ENCODE measurements at places on chromosomes 5 and 9.
A peak's percentile ranks its signal among the peaks of the same experiment; 100 is the strongest.

DNA sequence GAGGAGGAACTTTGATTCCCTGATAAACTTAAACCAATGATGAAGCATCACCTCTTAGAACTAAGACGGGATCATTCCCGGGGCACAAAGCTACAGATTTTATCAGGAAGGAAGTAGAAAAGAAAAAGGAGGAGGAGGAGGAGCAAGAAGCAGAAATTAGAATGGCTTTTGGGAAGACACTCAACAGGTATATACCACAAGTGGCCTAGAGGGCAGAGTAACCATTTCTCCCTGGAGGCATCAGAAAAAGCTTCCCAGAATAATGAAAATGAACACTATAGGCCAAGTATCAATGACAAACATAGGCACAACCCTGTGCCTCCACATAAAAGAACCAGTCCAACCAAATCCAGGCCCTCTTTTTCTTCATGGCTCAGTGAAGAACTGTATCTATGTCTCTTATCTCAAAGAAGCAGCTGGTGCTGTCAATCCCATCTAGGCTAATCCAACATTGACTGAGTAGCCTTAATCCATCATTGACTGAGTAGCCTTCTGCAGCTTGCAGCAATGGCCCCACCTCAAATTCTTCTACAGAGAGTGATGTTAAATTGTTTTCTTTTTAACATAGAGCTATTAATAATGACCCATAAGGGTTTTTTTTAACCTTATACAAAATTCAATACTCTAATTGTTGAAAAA, 178.8 kb upstream of the KIF2A start:
- DNase-seq, result no peak

DNA sequence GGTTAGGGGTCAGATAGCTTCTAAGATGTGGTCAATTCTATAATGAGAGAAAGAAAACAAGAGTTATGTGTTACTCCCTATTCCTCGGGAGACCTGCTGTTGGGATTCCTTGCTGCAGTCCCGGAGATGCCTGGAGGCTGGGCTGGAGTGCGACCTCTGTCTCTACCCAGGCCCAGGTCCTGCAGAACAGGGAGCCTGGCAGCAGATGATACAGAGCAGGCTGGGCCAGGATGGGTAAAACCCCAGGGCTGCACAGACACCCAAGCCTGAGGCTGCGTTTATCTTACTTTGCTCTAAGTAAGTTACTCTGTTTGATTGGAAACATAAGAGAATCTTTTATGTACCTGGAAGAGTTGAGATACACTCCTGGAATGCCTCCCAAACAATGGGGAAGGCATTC, 26.9 kb upstream of the FAM120AOS start:
- no peak for DNase-seq

- no peak for DNase-seq
These were observed 369.9 kb downstream of the EFNA5 start for GRCh38 chr5:107300721-107301327.

DNA sequence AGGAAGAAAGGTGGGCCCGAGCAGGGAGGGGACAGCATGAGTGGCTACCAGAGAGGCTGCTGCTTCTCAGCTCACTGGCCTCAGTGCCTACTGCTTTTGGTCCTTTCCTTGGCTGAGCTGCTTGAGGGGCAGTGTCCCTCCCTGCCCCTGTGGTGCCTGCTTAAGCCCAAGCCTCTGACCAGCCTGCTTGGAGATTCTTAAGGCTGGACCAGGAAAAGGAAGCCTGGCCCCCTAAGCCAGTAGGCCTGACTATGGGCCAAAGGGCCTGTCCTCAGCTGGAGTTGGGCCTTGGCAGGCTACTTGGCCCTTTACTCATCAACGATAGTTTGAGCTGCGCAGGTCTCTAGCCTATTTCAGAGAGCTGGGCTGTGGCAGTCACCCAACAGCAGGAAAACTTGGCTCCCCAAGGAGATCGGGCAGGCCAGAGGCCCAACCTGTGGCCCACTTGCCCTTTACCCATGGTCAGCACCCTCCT, 24.9 kb downstream of the TCF7 start:
- no peak for DNase-seq

GRCh38 chr5:75640395-75640794, 29.1 kb downstream of the ANKDD1B start:
- DNase-seq, result peak; percentile 84

DNA sequence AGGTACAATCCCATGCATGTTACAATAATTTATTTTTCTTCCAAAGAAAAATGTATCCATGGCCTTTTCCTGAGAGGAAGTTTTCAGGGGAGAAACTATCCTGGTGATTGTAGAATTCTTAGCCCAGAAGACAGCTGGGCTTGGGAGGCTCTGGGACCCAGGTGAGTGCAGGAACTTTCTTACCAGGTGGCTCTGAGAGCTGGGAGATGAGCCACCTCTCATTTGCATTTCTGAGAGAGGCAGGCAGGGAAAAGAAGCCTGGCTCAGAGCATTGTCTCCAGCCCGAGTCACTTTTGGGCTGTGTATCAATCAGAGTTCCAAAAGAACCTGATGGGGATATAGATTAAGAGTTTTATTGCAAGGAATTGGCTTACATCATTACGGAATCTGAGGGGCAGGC, 52.7 kb downstream of the ALG2 start:
- DNase-seq, result no peak

DNA sequence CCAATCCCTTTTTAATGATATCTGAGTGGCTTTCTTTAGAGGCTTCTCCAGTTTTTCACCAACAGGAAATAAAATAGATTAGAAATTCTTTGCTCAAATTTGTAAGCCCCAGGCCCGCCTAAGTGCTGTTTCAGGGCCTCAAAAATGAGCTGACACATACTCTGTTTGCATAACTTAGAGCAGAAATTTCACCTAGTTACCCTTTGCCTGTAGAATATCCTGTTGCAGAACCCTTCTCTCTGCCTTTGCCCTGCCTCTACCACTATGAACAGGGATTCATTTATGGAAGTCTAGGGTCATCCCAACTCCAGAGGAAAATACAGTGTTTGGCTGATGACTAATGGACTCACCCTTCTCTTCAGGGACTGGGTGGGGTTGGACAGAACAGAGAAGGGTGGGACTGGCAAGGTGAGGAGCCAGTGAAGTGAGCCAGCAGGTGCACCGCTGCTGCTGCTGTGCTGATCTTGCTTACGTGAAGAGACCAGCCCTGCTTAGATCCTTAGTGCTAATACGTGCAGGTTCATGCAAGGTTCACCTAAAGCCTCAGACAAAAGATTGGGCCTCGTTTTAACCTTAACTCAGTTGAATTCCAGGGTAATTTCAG, 22.8 kb downstream of the OSTF1 start:
- no peak for DNase-seq

DNA sequence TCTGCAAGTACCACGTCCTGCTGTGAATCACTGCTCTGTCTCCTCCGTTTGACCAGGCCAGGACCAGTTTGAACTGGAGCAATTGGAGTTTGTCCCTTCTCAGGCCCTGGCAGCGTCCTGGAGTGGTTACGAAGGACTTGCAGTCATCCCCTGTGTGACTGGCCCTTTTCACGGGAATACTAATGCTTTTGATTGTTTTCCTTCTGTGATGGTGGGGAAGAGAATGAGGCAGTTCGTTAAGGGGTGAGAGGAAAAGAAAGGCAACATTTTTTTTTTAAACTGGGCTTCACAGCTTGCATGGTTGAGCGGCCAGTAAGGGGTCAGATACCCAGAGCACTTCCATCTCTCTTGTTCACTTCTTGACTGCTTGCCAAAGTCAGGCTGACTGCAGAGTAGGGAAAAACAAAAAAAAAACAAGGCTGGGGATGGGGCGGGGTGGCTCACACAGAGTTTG, 153.5 kb upstream of the STK32A start:
- no peak for DNase-seq

DNA sequence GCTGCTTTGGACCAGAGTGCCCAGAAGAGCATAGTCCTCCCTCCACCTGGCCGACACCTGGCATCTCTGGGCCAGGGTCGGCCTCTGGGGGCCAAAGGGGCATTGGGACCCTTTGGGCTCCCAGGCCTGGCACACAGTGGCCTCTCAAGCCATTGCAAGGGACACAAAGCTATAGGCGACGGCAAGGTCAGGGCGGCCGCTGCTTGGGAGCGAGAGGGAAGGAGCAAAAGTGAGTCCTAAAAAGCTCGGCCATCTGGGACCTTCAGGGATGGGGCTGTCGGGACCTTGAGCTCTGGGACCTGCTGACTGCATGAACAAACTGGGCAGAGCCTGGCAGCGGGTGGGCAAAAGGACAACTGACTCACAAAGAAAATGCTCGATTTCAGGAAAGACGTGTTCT, 13.9 kb downstream of the DBH start:
- DNase-seq, result no peak

DNA sequence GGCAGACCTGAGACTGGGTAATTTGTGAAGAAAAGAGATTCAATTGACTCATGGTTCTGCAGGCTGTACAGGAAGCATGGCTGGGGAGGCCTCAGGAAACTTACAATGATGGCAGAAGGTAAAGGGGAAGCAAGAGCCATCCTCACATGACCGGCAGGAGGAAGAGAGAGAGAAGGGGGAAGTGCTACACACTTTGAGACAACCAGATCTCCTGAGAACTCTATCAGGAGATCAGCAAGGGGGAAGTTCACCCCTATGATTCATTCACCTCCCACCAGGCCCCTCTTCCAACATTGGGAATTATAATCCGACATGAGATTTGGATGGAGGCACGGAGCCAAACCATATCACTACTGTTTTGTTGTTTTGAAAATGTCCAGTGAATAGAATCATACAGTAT, 110.2 kb downstream of the DAPK1 start:
- no peak for DNase-seq

DNA sequence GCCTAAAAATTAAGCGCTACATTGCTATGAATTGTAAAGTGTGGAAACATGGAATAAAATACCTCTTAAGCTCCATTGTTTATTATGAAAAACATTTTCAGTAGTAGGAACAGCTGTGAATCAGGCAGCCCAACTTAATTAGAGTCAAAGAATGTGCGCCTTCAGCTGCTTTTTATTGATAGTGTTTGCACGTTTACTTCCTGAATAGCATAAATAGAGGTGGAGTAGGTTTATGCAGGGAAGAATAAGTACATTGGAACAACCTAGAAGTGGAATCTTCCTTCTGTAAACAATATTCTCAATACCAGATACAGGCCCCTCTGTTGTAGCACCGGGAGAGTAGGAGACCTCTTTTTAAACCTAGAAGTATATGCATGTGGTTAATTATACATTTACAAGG, 79.9 kb downstream of the IQGAP2 start:
- DNase-seq, result no peak

GRCh38 chr9:68851657-68852056, 146.6 kb downstream of the PIP5K1B start:
- DNase-seq, result no peak

GRCh38 chr5:75439276-75439675, 72.2 kb downstream of the CERT1 start:
- no peak for DNase-seq

DNA sequence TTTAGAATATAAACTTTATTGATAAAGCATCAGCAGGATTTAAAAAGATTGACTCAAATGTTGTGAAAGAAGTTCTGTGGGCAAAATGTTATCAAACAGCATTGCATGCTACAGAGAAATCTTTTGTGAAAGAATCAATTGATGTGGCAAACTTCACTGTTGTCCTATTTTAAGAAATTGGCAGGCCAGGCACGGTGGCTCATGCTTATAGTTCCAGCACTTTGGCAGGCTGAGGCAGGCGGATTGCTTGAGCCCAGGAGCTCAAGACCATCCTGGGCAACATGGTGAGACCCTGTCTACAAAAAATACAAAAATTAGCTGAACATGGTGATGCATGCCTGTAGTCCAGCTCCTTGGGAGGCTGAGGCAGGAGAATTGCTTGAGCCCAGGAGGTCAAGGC, 17.4 kb downstream of the ZBTB43 start:
- no peak for DNase-seq

- DNase-seq, result no peak
These were observed 168.5 kb downstream of the RGS3 start for GRCh38 chr9:113631871-113632665.

DNA sequence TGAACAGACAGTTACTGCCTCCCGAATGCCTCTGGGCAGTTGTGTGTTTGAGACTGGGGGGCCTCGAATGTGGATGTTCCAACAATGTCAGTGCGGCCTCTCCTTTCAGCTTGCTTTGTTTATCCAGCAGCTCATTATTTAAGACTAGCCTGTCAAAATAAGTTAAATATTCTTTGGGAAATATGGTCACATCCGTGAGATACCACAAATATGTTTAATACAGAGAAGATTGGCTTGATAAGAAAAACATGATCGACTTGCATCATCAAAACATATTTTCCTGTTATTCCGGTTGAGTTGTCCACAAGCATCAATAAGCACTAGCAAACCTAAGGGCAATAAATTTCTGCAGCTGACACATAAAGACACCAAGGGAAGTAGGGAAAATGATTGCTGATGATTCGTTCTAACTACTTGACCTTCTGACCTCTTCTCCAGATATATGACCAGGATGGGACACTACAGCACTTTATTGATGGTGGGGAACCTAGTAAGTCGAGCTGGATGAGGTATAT, 66.5 kb downstream of the PRDM6 start:
- no peak for DNase-seq

DNA sequence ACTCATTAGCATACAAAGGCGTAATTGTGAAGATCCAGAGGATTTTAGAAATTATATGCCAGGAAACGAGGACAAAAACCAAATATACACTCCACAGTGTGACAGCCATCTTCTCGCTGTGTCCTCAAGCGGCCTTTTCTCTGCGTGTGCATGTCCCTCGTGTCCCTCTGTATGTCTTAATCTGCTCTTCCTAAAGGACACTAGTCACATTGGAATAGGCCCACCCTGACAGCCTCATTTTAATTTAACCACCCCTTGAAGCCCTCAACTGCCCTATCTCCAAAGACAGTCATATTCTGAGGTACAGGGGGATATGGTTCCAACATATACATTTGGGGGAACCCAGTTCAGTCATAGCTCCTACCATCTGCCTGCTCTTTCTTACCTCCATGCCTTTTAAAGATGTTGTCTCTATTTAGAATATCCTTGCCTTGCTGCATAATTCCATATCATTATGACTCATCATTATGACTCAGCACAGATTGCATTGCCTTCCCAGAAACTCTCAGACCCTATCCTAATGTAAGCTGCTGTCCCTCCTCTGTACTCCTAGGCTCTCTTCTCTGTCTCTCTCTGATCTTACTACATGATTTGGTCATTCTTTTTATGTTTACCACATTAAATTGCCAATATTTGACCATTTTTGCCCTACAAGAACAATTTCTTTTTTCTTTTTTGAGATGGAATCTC, 210.9 kb downstream of the AOPEP start:
- DNase-seq, result peak; percentile 95

All from fibroblast of pulmonary artery (primary cell).